ENCODE measurements at places on chromosomes 3 and 15. TPM values are rescaled to one million over a fixed set of nuclear protein-coding genes. Genes with fewer than 3 reads are reported as not detected.

The HRH1 gene
- total RNA-seq = 9.5 TPM

The SEMA6D gene
- total RNA-seq = not detected

The ZNF660 gene
- total RNA-seq = not detected

The ISLR2 gene
- 0.29 TPM for total RNA-seq

The ECE2 gene
- not detected for total RNA-seq

The SCG5 gene
- 2.2 TPM for total RNA-seq

The AHSG gene
- total RNA-seq = not detected

The RLBP1 gene
- total RNA-seq = not detected

The MUC4 gene
- not detected for total RNA-seq

The TTLL13 gene
- 0.16 TPM for total RNA-seq

The FAM43A gene
- total RNA-seq = 4.3 TPM
